NCI-H1105 (cell line): ENCODE measurements at places on chromosomes 12 and 14.

DNA sequence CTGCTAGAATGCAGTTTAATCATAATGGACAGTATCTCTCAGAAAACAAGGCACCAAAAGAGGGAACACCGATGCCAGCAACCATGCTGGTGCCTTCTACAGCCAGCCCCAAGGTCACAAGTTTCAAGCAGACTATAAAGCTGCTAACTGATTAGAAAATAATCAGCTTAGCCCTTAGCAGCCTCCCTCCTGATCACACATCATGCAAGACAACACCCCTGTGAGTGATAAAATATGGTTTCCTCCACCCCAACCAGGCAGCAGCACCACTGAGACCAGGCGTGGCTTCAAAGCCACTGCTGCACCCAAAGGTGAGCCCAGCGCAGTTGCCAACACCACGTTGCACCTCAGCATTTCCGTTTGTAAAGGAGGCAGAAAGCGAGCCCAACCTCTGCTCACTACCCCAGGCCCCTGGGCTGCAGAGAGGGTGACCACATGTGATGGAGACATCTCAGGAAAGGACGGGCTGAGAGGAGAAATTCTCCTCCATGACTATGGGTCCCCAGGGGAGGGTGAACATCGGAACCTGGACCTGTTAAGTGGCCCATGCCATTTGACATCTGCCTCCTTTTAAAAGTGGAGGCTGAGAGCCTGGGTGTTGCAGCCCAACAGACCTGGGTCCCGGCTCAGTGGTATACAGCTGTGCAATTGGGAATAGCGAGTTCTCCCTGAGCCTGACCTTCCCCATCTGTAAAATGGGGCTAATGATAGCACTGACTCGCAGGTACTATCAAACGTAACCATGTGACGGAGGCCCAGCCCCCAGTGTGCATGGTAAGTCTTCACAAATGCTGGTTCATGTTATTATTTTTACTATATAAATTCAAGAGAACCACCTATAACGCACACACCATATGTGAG is 11.5 kb downstream of the ZFP36L1 start:
- DNase-seq: no peak

GRCh38 chr14:93751946-93752655 is 36.2 kb downstream of the PRIMA1 start:
- DNase-seq: no peak

DNA sequence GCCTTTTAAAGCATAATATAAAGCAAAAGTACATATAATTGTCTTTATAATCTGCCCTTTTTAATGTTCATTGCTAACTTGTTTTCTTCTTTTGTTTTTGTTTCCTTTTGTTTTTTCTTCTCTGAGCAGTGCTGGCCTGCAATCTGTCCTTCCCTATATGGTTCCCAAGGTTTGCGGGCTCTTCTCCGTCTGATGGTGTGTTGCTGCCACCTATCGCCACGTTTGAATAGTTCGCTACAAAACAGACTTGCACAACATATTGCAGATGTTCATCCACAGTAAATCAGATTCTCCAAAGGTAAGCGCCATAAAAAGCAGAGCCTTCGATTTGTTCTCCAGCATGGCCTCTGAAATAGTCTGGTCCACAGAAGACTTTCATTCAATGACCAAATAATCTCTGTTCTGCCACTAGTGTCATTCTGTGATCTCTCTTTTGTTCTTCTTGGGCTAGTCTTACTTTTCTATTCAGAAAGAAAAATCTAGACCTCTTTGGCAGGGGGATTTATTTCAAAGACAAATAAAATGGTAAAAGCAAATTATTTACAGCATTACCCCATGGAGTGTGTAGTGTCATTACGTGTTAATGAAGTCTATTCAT is 33.5 kb downstream of the C12orf50 start:
- DNase-seq: peak; percentile 71

GRCh38 chr12:32549675-32550079 is 129.4 kb upstream of the DNM1L start:
- DNase-seq: no peak

DNA sequence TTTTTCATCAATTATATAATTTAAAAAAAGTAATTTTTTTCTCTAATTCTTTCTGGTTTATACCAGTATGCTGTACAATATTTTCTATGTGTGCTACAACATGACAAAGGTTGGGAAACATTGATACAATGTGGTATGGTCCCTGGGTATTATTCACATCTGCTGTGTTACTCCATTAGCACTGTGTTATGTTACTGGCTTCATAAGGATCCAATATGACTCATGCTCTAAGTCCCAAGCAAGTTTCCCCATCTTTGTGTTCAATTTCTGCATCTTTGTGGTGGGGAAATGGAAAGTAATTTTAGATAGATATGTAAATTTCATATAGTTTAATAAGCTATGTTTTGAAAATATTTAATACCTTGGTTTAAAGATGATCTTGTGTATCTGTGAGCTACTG is 35.8 kb downstream of the FBXO33 start:
- no peak for DNase-seq

DNA sequence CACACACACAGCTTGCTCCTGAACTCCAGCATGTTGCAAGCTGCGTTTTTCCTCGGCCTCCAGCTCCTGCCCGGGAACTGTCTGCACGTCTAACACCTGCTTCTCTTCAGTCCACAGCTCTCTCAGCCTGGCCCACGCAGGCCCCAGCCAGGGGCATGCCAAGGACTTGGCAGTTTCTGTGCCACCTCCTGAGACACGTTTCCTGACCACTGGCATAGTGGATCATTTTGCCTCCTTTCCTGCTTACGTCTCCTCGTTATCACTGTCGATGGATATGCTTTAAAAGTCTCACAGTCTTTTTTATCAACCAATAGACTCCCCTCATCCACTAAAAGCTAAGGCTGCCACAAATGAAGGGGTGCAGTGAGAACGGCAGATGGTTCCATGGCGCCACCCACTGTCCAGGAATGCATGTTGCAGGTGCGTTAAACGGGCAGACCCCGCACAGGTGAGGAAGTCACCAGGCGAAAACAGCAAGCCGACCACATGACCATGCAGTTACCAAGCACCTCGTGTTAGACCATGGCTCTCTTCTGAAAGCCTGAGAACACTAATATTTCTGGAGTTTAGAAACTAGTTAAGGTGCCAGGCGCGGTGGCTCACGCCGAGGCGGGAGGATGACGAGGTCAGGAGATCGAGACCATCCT is 14.7 kb upstream of the TEAD4 start:
- peak; percentile 48 for DNase-seq

GRCh38 chr14:35240231-35240630 is 52.0 kb upstream of the PSMA6 start:
- DNase-seq: no peak

GRCh38 chr14:22887990-22888378 is 5.0 kb downstream of the REM2 start:
- DNase-seq: no peak

- DNase-seq: no peak
These were observed 3.2 kb downstream of the KCNH3 start for GRCh38 chr12:49541911-49542505.

GRCh38 chr12:27524839-27525753 is 1.1 kb downstream of the PPFIBP1 start:
- DNase-seq: no peak

DNA sequence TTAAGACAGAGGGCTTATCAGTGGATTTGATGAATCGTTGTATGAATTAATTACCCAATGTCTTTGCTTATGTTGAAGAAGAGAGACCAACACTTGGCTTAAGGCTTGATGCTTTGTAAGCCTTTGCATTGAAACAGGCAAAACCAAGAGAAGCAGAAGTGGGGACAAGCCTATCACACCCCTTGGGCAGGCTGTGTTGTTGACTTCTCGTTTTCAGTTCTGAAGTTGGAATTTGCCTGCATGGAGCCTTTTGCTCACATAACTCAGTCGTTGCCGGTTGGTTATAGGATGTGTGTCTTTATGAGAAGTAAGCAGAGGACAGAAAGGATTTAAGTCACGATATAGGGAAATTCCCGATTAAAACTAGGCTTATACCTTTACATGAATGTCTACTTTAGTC is 94.7 kb downstream of the CCDC92 start:
- no peak for DNase-seq

DNA sequence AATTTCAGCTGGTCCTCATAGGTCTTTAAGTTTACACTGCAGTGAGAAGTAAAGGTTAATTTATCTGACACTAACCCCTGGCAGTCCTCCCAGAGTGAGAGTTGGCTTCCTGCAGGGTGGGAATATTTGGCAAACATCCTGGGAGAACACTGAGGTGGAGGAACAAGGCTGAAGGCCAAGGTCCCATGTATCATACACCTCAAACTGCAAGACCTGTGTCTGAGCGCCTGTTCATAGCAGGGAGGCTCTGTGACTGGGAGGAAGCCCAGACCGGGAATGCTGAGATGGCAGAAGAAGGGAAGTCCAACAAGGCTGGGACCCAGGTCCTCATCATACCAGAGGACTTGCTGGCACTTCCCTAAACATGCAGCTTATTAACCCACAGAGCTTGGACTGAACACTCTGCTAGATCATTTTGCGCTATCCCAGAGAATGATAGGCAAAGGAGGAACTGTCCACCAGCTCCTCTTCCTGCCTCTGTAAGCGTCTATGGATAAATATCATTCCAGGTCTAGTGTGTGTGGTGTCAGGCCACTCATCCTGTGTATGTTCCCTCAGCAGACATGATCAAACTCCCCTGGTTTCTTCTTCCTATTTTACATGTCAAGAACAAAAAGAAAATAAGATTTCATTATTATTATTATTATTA is 199.6 kb upstream of the CNOT2 start:
- DNase-seq: no peak

GRCh38 chr14:87935886-87936285 is 57.1 kb downstream of the GALC start:
- peak; percentile 82 for DNase-seq

- peak; percentile 87 for DNase-seq
These were observed 427.7 kb downstream of the FUT8 start for GRCh38 chr14:65840118-65840751.

GRCh38 chr14:37598747-37599506 is 3.5 kb downstream of the TTC6 start:
- DNase-seq: peak; percentile 48

- DNase-seq: no peak
These were observed 253.9 kb upstream of the ARID2 start for GRCh38 chr12:45475594-45475993.

- DNase-seq: no peak
These were observed 118.4 kb downstream of the SAMD4A start for GRCh38 chr14:54685286-54685845.

- DNase-seq: no peak
These were observed 11.0 kb upstream of the PPP4R3A start for GRCh38 chr14:91521061-91521640.

- no peak for DNase-seq
These were observed 9.1 kb downstream of the STAT6 start for GRCh38 chr12:57101892-57102695.

DNA sequence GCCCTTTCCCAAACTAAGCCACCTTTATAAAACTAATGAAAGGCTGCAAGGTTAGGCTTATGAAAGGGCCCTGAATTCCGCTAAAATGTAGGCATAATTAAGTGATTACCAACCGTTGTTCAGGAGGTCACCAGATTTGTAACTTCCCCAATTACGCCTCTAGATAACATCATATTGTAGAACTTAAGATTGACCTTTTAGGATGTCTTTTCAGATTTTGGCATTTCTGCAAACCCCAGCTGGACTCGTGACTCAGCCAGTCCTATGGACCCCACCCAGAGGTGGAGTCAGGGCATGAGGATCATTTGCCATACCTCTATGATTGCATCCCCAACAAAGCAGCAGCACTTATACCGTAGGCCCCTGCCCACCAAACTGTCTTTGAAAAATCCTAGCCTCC is 3.7 kb upstream of the LPCAT3 start:
- no peak for DNase-seq

- DNase-seq: no peak
These were observed 203.3 kb upstream of the NUDT4 start for GRCh38 chr12:93174473-93174872.

DNA sequence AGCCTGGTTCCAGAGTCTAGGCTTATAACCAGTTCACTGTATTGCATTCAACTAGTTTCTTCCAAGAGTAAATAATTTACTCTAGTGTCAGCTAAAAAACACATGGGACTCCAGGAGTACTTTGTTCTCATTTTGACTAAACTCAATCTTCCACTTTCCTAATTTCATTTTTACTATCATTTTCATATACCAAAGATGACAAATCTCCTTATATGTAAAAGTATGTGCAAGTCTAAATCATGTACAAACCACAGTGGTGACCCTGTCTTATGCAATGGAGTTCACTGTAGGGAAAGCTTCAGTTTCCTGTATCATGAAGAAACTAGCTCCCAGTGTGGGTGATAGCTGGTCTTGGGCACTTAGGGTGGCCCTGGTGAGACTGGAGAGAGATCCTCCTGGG is 151.6 kb downstream of the HELB start:
- DNase-seq: no peak

DNA sequence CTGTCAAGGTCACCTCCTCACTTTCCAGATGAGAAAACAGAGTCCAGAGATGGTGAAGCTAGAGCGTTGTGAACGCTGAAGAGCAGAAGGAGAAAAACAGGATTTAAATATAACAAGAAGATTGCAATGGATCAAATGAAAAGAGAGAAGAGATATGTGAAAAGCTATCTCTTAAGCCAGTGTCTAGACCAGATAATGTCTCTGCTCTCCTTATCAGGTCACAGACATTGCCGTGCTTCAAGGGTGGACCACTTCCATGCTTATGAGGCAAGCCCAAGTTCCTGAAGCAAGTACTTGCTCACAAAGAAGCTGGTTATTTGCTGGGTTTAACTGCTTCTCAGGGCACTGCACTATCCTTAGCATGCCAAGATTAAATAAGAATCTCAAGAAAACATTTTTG is 31.6 kb upstream of the FRS2 start:
- no peak for DNase-seq

DNA sequence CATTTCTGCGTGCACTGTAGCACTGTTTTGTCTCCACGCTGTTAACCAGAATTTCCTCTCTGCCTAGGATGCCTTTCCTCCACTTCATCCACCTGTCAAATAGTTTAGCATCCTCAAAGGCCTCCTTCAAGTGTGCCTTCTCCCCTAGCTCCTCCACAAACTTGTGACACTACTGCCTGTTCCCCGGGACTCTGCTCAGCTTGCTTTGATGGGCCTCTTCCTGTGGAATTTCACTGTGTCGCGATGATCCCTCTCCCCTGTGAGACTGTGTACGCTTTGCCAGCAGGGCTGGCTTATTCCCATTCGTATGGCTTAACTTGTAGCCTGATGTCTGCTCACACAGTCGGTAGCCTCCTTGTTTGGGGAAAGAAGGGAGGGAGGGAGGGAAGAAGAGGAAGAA is 426.8 kb downstream of the VRK1 start:
- DNase-seq: no peak

- DNase-seq: no peak
These were observed 225.8 kb downstream of the CCDC59 start for GRCh38 chr12:82132390-82132789.

DNA sequence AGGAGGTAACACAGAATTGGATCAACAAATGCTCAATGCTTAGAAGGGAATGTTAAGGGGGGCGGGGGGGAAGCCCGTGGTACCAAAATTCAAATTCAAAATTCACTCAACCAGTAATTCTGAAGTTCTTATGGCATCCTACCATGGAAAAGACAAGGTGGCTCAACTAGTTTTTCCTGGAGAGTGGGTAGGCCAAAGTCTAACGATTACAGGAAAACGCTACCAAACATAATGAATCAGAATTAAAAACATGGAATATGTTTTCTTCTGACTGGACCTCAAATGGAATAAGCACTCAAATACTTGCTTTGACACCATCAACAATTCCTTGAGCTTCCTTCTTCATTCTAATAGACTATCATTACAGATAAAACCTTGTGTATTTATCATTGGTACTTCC is 2.3 kb downstream of the NACA start:
- DNase-seq: no peak

- DNase-seq: no peak
These were observed 1.7 kb downstream of the KLHDC2 start for GRCh38 chr14:49769581-49770211.

- peak; percentile 45 for DNase-seq
These were observed at the start of gene CACNA1C for GRCh38 chr12:2052826-2053678. Gene CACNA1C (plus strand): TSS chr12:2052987. CDS start chr12:2053563, 576 bp downstream.
